Activated CD8-positive, alpha-beta memory T cell treated with anti-CD3 and anti-CD28 coated beads for 4 hours (primary cell): ENCODE measurements at places on chromosomes 1 and 21.
A peak's percentile ranks its signal among the peaks of the same experiment; 100 is the strongest.

DNA sequence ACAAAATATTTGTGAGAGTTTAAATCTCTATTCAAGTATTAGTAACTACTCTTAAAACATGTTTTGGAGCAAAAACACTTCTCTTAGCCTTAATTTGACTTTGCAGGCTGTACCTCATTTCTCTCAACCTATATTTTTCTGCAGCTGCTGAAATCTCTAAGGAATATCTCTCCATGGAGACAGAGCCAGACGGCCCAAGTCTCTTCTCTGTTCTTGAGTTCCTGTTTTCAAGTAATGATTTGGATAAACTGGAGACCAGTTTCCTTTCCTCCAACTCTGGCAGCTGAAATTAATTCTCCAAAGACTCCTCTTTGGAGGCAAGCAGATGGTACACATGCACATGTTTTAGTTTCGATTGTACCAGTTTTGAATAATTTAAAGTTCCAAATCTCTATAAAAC, 659.7 kb upstream of the NEGR1 start:
- DNase-seq, result no peak

- no peak for DNase-seq
Measured at GRCh38 chr1:43493661-43494450, 36.8 kb upstream of the PTPRF start.

GRCh38 chr1:2392686-2393085, 1.0 kb downstream of the RER1 start:
- no peak for DNase-seq

DNA sequence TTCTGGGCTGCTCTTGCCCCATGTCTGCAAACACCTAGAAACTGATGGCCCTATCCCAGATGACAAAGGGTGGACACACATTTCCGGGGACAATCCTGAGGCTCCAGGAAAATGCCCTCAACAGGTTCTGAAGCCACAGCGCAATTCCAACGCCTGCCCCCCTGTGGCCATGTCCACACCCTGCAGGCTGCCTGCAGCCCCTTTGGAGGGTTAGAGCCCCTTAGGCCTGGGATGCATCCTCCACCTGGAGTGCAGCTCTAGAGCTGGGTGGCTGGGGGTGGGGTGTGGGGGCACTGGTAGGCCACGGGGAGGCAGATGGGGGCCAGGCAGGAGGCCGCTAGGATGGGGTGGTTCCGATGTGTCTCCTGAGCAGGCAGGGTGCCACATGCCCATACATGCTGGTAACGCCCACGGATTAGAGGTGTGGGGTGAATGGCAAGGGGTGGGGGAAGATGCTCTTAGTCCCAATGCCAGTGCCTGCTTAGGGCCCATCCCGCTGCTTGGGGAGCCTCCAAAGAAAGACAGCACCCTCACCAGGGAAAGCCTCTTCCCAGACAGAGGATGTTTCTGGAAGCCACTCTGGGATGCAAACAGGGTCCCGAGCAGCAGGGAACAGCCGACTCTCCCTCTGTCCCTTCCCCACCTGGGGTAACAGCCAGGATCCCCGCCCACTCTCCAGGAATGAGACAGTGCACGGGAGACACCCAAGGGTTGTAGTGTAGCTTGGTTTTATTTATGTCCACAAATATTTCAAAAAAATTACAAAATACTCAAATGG, 34.0 kb downstream of the SLC45A1 start:
- DNase-seq, result no peak

- no peak for DNase-seq
Measured at GRCh38 chr1:28313702-28314546, 14.9 kb upstream of the MED18 start.

- DNase-seq, result no peak
Measured at GRCh38 chr1:88897070-88897730, 5.8 kb upstream of the GTF2B start.

GRCh38 chr1:204520834-204521709, 4.9 kb downstream of the MDM4 start:
- DNase-seq, result peak; percentile 53

- no peak for DNase-seq
Measured at GRCh38 chr1:72433591-72433990, 151.3 kb upstream of the NEGR1 start.

DNA sequence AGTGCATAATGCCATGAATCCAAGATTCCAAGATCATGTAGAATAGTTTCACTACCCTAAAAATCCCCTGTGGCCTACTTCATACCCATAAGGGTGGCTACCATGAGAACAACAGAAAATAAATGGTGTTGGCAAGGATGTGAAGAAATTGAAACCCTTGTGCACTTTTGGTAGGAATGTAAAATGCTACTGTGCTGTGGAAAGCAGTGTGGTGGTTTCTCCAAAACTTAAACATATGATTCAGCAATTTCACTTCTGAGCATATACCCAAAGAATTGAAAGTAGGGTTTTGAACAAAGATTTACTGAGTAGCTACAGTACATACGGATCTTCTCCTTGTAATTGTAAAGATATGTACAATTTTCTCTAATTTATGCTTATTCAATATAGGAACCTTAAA, 16.0 kb downstream of the FNBP1L start:
- no peak for DNase-seq

- DNase-seq, result no peak
Measured at GRCh38 chr1:38334930-38335592, 288.5 kb upstream of the POU3F1 start.

GRCh38 chr1:156165083-156165482, 11.7 kb downstream of the SEMA4A start:
- DNase-seq, result no peak

- DNase-seq, result no peak
Measured at GRCh38 chr1:160346463-160346862, 3.3 kb downstream of the NCSTN start.

GRCh38 chr1:45848714-45849113, 45.3 kb downstream of the MAST2 start:
- no peak for DNase-seq

GRCh38 chr1:3539707-3540425, 71.4 kb downstream of the MEGF6 start:
- no peak for DNase-seq

DNA sequence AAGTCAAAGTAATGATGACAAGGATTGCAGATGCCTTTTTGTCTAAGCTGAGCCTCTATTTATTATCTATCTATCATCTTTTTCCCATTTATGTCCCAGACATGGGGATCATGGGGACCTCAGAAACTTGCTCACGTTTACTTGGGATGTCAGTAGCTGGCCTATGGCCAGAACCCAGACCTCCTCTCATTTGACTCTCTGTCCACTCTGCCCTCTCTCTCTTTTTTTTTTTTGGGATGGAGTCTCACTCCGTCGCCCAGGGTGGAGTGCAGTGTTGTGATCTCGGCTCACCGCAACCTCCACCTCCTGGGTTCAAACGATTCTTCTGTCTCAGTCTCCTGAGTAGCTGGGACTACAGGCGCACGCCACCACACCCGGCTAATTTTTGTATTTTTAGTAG, 3.7 kb upstream of the ID3 start:
- no peak for DNase-seq

DNA sequence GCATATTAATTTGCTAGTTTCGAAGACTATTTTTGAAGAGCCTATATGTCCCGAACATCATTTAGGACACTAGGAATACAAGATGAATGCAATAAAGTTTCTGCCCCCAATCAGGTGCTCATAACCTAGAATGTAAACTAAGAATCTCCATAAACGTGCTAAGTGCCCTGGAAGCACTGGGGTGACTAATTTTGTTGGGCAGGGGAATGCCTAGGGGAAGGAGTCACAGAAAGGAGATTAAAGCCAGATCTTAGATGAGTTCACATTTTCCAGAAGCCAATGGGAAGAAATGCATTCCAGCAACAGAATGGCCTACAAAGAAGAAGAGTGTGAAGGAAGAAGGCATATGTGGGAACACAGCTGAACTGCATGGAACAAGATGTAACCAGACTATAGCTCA, 19.5 kb downstream of the SCYL3 start:
- DNase-seq, result no peak

DNA sequence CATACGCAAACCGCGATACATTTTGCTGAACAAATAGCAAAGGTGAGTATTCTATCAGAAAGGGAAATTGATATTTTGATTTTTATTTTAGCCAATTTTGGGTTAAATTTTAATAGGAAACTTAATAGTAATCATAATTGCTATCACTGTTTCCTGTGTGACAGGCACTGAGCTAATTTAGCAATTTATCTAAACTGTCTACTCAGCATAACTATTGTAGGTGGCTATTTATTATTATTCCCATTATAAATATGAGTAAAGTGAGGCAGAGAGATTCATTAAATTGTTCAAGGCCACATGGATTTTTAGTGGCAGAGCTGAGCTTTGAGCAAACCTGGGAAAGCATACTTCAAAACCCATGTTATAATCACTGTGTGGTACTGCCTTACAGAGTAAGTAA, 21.1 kb downstream of the RTCA start:
- DNase-seq, result no peak

DNA sequence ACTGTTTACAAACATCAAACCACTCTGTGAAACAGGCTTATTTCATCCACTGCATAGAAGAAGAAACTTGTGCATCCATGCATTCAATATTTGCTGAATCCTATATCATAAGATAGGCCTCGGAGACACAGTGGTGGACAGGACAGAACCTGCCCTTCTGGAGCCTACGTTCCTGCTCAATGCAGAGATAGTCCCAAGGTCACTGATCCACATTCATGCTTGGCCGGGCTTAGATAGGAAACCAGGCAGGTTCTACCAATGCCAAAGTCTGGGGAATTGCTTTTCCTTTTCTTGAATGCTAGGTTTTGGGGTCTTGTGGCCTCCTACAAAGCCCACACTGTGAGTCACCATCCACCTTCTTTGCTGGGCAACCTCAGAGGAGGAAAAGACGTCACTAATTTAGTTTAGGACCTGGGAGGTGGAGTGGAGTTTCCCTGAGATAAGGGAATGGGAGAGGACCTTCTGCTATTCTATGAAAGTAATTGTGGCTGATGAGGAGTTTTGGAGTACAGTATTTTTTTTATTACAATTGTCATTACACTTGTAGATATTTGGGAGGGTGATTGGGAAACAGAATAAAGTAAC, 99.7 kb upstream of the CD34 start:
- DNase-seq, result no peak

- no peak for DNase-seq
Measured at GRCh38 chr1:5099558-5099957, 445.1 kb downstream of the AJAP1 start.

GRCh38 chr1:238177960-238178645, 287.4 kb upstream of the ZP4 start:
- no peak for DNase-seq

DNA sequence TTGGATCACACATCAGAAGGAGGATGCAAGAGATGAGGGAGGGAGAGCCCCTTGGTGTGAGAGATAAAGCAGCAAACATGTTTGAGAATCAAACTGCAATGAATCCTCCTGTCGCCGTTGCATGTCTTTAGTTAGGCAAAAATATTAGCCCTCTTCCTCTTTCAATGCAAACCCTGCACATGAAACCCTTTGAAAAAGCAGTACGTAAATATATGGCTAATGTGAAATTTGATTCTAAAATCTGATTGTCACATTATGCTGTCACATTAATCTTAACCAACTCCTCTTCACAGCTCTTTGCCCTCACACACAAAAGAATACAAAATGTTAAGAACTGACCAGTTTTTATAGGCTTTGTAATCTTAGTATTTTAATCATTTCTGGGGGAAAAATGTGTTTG, 63.4 kb downstream of the WDR64 start:
- DNase-seq, result no peak

DNA sequence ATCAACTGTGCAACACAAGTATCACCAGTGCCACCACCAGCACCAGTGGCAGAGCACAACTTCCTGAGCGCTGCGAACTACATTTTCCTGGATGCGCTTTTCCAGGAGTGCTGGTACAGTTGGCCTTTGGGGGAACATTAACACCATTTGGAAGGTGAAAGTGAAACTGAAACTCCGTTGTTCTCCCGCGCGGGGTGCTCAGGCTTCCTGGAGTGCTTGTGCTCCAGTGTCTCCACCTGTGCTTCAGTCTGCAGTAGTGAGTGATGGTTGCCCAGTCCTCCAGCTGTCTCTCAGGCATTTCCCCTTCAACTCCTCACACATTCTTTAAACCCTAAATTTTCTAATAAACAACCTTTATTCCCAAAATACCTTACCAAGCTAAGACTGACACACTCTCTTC, 187.8 kb downstream of the LRRIQ3 start:
- no peak for DNase-seq

DNA sequence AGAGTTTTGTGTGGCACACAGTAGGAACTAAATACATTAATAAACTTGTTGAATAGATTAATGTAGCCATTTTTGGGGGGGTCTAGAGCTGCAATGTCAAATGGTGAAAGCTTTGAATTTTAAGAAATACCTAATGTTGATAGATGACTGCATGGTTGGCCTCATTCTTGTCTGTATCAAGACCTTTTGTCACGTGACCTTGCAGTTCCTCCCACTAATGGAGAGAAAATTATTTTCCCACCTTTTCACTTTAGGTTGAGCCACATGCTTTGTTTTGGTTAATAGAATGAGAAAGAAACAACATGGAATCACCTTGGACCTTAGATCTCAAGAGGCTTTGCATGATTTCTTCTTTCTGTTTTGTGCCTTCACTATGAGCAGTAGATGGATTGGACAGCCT, 223.6 kb upstream of the DEPDC1 start:
- DNase-seq, result no peak

DNA sequence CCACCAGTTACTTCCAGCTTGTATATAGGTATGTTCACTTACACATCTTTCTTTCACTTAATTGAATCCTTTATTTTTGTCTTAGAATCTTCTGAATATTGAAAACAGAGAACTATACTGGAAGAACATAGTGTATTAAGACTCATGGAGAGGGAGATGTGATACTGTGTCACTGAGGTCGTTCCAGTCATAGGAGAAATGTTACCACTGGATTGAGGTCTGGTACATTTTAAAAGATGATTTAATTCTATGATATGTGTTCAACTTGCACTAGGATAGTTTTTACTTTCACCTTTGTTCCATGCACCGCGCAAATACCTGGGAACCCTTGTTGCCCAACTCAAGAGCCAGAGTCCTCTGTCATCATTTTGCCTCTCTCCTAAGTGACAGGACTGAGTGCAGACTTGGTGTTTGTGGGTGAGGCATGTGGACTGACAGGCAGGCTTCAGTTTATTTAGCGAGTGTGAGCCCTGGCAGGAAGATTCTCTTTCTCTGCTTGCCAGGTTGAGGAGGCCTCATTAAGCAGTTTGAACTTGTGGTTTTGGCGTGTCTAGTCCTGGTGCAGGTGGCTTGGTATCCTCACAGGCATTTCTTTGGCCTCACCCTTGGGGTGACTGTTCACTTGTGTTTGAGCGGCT, 63.7 kb downstream of the DYRK1A start:
- DNase-seq, result no peak

GRCh38 chr1:118692143-118692542, 296.0 kb downstream of the TBX15 start:
- no peak for DNase-seq

DNA sequence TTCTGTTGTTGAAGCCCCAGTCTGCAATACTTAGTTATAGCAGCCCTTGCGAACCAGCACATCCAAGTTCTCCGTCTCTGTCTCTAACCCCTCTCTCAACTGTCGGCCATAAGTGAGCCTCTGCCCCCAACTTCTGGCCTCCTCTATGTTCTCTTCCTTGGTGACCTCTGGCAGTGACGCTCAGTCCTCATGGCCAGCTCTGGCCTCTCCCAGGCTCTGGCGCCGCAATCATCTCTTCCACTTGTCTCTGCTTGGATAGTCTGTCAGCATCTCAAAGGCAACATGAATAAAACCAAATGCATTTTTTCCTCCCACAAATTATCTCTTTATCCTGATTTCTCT, 8.4 kb upstream of the HLCS start:
- no peak for DNase-seq
